ENCODE measurements at places on chromosomes 6 and 20.

DNA sequence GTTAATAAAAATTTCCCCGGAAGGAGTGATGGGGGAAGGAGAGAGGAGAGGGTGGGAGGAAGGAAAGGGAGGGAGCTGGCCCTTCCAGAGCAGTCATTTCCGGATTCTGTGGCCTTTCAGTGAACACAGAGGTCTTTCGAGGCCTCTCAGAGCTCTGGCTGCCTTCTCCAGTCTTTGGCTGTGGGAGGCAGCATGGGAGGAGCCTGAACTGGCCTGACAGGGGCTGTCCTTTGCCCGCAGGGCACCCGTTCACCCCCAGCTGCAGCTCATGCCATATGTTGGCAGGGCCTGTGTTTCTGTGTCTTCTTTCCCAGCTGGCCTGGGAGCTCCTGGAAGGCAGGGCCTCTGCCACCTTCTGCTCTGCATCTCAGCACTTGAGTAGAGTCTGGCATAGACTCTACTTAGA, 95.5 kb downstream of the PPP1R14C start:
- no peak for DNase-seq

GRCh38 chr20:2599288-2600006, 53.0 kb upstream of the NOP56 start:
- DNase-seq: peak; percentile 61

- DNase-seq: no peak
Observed at GRCh38 chr20:7858734-7859250, 81.5 kb downstream of the HAO1 start.

DNA sequence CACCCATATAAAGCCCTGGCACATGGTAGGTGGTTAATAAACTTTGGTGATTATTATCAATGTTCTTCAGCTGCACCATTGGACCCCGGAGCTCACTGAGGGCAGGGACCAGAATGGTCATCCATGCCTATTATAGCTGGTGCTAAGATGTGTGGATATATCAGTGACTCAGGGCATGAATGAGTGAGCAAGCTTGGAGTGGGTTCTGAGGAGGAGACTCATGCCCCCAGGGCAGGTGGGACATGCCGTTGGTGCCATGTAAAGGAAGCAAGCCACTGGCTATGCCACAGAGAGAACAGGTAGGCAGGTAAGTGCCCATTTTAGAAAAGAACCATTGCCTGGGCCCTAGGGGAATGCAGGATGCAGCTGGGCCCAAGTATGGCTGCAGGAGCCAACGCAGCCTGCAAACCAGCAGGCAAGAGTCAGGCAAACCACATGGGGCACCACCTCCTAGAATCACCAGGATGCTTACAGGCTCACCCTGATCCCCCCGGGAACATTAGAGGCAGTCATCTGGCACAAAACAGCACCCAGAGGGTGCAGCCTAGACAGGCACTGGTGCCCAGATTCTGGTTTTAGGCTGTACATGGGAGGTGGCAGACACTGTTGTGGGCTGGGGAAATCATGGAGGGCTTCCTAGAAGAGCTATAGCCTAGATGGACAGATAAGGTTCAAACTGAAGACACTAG, 23.5 kb downstream of the PLAGL2 start:
- no peak for DNase-seq

- peak; percentile 96 for DNase-seq
Observed at GRCh38 chr6:89589297-89590025, 49.1 kb downstream of the LYRM2 start.

- no peak for DNase-seq
Observed at GRCh38 chr20:46006964-46007363, 1.7 kb upstream of the MMP9 start.
